Natural killer cell treated with Interleukin-12 subunit alpha and Interleukin-12 subunit beta and Interleukin-15 and Interleukin-18, amount 100 ng/mL, for 72 hours (primary cell): ENCODE measurements at places on chromosomes 7 and 10. TPM values are rescaled to one million over a fixed set of nuclear protein-coding genes. Genes with fewer than 3 reads are reported as not detected.
A peak's percentile ranks its signal among the peaks of the same experiment; 100 is the strongest.

DNA sequence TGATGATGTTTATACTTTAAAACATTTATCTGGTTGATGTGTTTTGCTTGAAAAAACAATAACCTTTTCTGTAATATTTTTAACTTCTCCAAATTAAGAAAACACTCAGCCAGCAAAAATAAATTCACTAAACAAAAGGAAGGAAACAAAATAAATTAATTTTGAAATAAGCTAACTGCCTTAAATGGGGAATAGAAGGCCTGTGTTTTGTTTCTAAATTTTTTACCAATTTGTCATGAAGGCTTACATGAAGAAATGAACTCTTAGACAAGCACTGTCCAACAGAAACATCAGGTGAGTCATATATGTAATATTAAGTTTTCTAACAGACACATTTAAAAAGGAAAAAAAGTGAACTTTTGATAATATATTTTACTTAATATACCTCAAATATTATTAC is 68.5 kb downstream of the LRRN3 start:
- H3K27me3 ChIP-seq, result no peaks in the 10 kb centered on the region
- H3K27ac ChIP-seq, result no peak overlapping the region
- DNase-seq, result no peak
- no peaks in the 10 kb centered on the region for H3K4me1 ChIP-seq
- no peaks in the 10 kb centered on the region for H3K36me3 ChIP-seq

- H3K27me3 ChIP-seq, result no peaks in the 10 kb centered on the region
- no peak overlapping the region for H3K27ac ChIP-seq
- H3K4me1 ChIP-seq, result peaks cover 39% of the 10 kb centered on the region
- no peak for DNase-seq
Measured at GRCh38 chr7:99128076-99128950, 15.6 kb downstream of the SMURF1 start.

GRCh38 chr7:5594616-5595544 is 171.2 kb upstream of the TNRC18 start:
- H3K4me1 ChIP-seq, result peaks cover 19% of the 10 kb centered on the region
- H3K27me3 ChIP-seq, result peaks cover 19% of the 10 kb centered on the region
- H3K27ac ChIP-seq, result peak overlapping the region; percentile 50

DNA sequence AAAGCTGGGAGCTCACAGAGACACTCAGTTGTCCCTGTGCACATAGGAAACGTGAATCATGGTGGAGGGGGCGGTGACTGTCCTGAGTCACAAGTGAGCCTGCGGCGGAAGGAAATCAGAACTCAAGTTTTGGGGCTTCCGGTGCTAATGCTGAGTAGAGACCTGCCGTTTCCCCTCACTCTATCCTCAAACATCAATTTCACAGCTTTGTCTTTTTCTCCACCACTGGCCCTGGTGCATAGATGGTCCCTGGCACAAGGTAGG is 21.9 kb downstream of the ADCYAP1R1 start:
- no peaks in the 10 kb centered on the region for H3K36me3 ChIP-seq
- peaks cover 3% of the 10 kb centered on the region for H3K27me3 ChIP-seq
- DNase-seq, result no peak
- H3K4me3 ChIP-seq, result no peak overlapping the region

DNA sequence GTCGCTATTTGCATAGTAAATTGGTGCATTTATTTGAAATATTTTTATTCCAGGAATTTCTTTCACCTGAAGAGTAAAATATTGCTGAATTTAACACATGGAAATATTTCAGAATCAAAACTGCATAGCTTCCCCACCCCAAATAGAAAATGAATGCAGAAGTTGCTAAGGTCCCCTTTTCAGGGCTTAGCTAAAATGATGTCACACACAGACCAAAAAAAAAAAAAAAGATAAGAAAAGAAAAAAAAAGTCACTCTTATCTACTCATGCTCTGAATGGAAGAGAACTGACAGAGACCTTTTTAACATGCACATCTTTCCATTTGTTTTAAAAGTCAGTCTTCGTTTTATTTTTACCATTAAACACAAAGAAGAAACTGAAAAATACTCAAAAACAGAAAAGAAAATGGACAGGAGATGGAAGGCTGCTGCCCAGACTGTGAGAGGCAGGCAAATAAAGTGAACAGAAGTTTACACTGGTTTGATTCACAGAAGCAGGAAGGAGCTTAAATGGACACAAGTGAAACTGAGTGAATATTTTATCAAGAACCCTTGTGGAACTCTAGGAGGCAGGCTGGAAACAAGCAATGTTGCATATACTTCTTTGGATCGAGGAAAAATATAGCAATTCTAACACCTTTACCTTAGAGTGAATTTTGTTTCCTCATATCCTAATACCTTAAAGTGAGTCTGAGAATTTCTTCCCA is 32.0 kb downstream of the PSMC2 start:
- DNase-seq, result no peak
- no peak overlapping the region for H3K4me3 ChIP-seq
- no peaks in the 10 kb centered on the region for H3K4me1 ChIP-seq
- H3K27ac ChIP-seq, result no peak overlapping the region
- peaks cover 18% of the 10 kb centered on the region for H3K27me3 ChIP-seq

- peaks cover 22% of the 10 kb centered on the region for H3K27me3 ChIP-seq
- H3K36me3 ChIP-seq, result no peaks in the 10 kb centered on the region
- H3K4me1 ChIP-seq, result no peaks in the 10 kb centered on the region
- H3K4me3 ChIP-seq, result no peak overlapping the region
Measured at GRCh38 chr7:489876-490275, 29.8 kb downstream of the PDGFA start.

GRCh38 chr7:2837496-2837895 is 6.6 kb downstream of the GNA12 start:
- H3K4me3 ChIP-seq, result peak overlapping the region; percentile 66
- H3K4me1 ChIP-seq, result peaks cover 24% of the 10 kb centered on the region
- DNase-seq, result no peak
- H3K36me3 ChIP-seq, result peaks cover 10% of the 10 kb centered on the region

GRCh38 chr10:11118686-11119085 is 101.0 kb downstream of the CELF2 start:
- no peak for DNase-seq
- H3K4me1 ChIP-seq, result peaks cover 5% of the 10 kb centered on the region
- no peak overlapping the region for H3K27ac ChIP-seq
- peaks cover 2% of the 10 kb centered on the region for H3K27me3 ChIP-seq
- no peak overlapping the region for H3K4me3 ChIP-seq

DNA sequence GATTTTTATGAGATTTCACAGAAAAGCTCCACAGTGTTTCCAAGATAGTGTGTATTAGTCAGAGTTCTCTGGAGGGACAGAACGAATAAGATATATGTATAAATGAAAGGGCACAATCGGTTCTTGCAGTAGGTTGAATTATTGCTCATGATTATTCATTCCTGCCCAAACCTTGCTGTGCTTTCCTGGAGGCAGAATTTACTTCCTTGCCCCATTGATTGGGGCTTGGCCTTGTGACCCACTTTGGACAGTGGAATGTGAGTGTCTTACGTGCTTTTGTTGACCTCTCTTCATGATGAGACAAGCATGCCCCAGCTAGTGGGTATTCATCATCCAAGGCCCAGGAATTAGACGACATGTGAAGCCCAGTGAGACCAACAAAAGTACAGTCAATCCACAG is 53.0 kb upstream of the ABCB5 start:
- H3K4me3 ChIP-seq, result no peak overlapping the region
- H3K27me3 ChIP-seq, result no peaks in the 10 kb centered on the region
- no peak overlapping the region for H3K27ac ChIP-seq
- no peaks in the 10 kb centered on the region for H3K4me1 ChIP-seq
- H3K36me3 ChIP-seq, result no peaks in the 10 kb centered on the region

DNA sequence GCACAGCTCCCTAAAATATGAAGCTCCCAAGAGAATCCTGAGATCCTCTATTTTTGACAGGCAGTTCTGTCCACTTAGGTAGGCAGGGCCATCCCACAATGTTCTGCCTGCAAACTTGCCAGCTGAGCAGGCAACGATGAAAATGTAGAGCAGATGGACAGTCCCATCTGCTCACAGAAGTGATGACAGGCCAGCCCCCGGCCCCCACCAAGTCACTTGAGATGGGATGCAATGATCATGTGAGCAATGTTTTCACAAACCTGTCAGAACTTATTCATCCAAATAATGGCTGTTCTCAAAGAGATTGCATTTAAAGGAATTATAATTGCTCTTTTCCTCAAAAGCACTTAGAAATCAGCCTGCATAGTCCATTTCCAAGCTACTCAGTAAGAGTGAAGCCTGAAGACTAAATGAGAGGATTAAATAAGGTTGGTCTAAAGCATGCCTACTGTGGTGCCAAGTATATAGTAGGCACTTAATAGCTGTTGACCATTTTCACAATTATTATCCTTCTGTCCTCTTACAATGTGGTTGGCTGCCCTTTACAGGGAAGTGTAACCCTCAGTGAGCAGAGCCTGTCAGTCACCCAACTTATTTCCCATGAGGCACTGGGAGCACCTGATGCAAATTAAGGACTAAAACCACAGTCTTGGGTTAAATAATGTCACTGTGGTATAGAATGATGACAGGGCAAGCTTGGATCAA is 301.2 kb downstream of the FGFR2 start:
- no peak overlapping the region for H3K4me3 ChIP-seq
- DNase-seq, result no peak
- H3K36me3 ChIP-seq, result no peaks in the 10 kb centered on the region
- no peak overlapping the region for H3K27ac ChIP-seq

- H3K4me1 ChIP-seq, result peaks cover 7% of the 10 kb centered on the region
- no peak for DNase-seq
- H3K4me3 ChIP-seq, result no peak overlapping the region
Measured at GRCh38 chr10:1932692-1933094, 195.4 kb upstream of the ADARB2 start.

- no peak for DNase-seq
- no peak overlapping the region for H3K4me3 ChIP-seq
- H3K27ac ChIP-seq, result no peak overlapping the region
- H3K36me3 ChIP-seq, result peaks cover 11% of the 10 kb centered on the region
- no peaks in the 10 kb centered on the region for H3K27me3 ChIP-seq
Measured at GRCh38 chr10:87931836-87932230, 68.4 kb downstream of the PTEN start.

DNA sequence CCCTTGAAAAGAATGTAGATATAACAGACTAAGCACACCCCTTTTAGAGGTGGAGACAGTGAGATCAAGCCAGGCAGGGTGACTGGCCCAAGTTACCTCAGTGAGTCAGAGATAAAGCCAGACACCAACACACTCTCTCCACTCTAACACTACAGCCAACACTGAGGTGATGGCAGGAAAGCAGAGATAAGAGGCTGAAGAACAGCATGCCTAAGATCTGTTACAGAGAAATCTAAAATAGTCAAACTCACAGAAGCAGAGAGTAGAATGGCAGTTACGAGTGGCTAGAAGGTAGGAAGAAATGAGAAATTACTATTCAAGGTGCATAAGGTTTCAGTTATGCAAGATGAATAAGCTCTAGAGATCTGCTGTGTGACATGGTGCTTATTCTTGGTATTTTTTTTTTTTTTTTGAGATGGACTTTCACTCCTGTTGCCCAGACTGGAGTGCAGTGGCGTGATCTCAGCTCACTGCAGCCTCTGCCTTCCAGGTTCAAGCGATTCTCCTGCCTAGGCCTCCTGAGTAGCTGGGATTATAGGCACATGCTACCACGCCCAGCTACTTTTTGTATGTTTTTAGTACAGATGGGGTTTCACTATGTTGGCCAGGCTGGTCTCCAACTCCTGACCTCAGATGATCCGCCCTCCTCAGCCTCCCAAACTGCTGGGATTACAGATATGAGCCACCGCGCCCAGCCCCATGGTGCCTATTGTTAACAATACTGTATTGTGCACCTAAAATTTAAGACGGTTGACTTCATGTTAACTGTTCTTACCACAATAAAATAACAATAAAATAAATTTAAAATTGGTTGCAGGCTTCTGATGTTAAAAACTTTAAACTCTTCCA is 28.7 kb downstream of the ICA1 start:
- H3K4me1 ChIP-seq, result no peaks in the 10 kb centered on the region
- H3K36me3 ChIP-seq, result no peaks in the 10 kb centered on the region
- DNase-seq, result no peak
- H3K27ac ChIP-seq, result no peak overlapping the region

GRCh38 chr7:132362059-132362458 is 214.2 kb downstream of the PLXNA4 start:
- no peak overlapping the region for H3K4me3 ChIP-seq
- no peaks in the 10 kb centered on the region for H3K36me3 ChIP-seq
- peaks cover 14% of the 10 kb centered on the region for H3K27me3 ChIP-seq
- DNase-seq, result no peak

GRCh38 chr7:120421151-120421651 is 148.2 kb downstream of the KCND2 start:
- no peaks in the 10 kb centered on the region for H3K36me3 ChIP-seq
- no peak overlapping the region for H3K27ac ChIP-seq
- H3K27me3 ChIP-seq, result no peaks in the 10 kb centered on the region
- no peak for DNase-seq
- H3K4me1 ChIP-seq, result no peaks in the 10 kb centered on the region
- H3K4me3 ChIP-seq, result no peak overlapping the region

The NPFFR1 gene
- not detected for total RNA-seq

The COL1A2 gene
- total RNA-seq, result not detected

The UBE2H gene
- 24.9 TPM for total RNA-seq

The ZNHIT1 gene
- 57.6 TPM for total RNA-seq

The LRRC61 gene
- total RNA-seq, result 16.1 TPM

The KCP gene
- total RNA-seq, result 0.17 TPM

The HYAL4 gene
- total RNA-seq, result not detected

The OR13A1 gene
- total RNA-seq, result not detected

The COBL gene
- total RNA-seq, result not detected

The OR2A5 gene
- total RNA-seq, result not detected
